ENCODE measurements at places on chromosomes 2 and 18.

- DNase-seq = no peak
Observed at GRCh38 chr2:53843595-53843994, 16.2 kb downstream of the GPR75 start.

- no peak for DNase-seq
Observed at GRCh38 chr18:1751249-1751648, 820.1 kb downstream of the METTL4 start.

DNA sequence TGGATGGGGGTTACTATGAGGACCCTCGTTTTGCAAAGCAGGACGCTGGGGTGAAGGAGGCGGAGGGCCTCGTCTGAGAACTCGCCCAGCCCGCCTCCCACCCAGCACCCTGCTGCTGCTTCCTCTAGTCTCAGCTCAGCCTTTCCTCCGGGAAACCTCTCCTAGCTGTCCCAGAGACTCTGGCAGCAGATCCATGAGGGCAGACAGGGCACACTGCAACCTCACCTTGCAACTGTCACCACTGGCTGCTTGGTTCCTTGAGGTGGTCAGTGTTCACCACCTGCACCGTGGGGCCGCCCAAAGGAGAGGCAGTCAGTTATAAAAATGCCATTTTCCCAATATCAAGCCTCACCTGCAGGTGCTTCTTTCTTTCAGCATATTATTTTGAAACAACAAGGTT lies 45.6 kb downstream of the PARD6G start:
- DNase-seq = no peak

DNA sequence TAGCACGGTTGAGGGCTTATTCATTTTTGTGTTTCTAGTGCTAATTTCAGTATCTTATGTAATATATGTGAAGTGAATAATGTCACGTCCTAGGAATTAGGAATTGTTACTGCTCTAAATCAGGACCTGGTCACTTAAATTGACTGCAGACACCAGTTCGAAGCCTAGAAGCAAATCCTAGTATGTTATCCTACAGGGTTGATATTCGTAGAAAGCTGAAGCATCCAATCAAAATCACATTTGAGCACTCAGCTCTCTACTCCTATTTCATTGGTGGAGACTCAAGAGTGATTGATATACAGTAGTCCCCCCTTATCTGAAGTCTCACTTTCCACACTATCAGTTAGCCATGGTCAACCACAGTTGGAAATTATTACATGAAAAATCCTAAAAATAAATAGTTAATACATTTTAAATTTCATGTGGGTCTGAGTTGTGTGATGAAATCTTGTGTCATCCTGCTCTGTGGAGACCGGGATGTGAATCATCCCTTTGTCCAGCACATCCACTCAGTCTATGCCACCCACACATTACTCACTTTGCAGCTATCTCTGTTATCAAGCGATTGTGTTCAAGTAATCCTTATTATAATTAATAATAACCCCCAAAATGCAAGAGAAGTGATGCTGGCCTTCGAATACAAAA lies 35.2 kb upstream of the SCN9A start:
- DNase-seq = no peak

- DNase-seq = no peak
Observed at GRCh38 chr2:47048801-47049480, 106.2 kb downstream of the STPG4 start.

- DNase-seq = no peak
Observed at GRCh38 chr2:108565778-108566375, 31.6 kb downstream of the LIMS1 start.

DNA sequence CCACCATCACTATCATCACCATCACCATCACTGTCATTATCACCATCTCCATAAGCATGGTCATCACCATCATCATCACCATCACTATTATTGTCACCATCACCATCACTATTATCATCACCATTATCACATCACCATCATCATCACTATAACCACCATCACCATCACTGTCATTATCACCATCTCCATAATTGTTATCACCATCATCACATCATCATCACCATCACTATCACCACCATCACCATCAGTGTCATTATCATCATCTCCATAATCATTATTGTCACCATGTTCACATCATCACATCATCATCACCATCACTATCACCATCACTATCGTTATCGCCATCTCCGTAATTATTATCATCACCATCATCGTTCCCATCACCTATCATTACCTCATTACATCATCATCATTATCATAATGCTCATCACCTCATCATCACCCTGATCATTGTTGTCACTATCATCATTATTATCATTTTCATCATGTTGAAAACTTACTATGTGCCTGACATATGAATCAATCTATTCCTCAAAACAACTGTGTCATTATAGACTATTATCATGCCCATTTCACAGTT lies 280.3 kb upstream of the HS6ST1 start:
- DNase-seq = no peak

- DNase-seq = no peak
Observed at GRCh38 chr2:143451642-143452281, 322.5 kb downstream of the ARHGAP15 start.

GRCh38 chr2:27320958-27321543 lies 1.8 kb downstream of the MPV17 start:
- DNase-seq = no peak

All from left forelimb (tissue), 1 donor.